ENCODE measurements at places on chromosomes 2 and 18.

GRCh38 chr2:224407241-224407701, 5.4 kb upstream of the FAM124B start:
- DNase-seq: no peak

- DNase-seq: no peak
These were observed 120.1 kb upstream of the SLC39A10 start for GRCh38 chr2:195536906-195537305.

DNA sequence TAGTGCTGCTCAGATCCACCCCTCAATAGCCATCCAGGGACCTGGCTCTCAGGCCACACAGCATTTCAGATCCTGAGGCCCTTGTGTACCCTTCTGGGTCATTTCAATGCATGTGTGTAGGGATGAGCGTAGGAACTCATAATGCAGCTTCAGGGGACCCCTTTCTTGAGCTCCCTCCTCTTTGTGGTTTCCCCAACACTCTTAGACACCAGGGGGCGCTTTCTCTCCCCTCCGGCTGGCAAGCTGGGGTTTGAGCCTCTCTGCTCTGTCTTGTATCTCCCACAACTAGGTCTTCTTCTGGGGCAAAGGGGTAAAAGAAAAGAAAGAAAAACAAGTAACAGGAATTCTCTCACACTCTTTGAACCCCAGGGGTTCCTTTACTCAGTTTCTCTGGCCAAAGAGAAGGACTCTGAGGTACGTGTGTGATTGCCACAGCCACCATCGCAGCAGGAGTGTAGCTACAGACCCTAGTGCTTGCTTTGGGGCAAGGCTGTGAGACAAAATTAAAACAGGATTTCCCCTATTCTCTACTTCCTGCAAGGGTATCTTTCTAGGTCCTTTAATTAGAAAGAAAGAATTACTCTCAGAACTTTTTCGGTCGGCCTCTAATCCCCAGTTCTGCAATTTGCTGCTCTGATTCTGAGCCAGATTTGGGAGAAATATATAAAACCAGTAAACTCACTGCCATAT, 38.0 kb downstream of the CABYR start:
- peak; percentile 22 for DNase-seq

DNA sequence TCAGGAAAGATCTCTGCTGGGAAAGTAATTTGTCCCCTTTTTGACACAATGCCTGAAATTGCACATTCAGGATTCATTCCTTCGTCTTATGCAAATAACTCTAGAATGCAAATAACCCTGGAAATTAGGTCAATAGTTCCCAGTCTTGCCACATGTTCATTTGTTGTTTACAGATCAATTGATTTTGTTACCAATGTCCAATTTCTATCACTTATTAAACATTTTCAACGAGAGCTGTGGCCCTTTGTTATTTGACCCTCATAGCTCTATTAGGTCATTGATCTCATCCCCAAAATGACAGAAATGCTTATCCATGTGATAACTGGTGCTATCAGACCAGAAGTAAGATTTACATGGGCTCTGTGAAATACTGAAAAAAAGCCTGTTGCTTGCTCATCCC, 275.3 kb upstream of the REG3G start:
- DNase-seq: no peak

DNA sequence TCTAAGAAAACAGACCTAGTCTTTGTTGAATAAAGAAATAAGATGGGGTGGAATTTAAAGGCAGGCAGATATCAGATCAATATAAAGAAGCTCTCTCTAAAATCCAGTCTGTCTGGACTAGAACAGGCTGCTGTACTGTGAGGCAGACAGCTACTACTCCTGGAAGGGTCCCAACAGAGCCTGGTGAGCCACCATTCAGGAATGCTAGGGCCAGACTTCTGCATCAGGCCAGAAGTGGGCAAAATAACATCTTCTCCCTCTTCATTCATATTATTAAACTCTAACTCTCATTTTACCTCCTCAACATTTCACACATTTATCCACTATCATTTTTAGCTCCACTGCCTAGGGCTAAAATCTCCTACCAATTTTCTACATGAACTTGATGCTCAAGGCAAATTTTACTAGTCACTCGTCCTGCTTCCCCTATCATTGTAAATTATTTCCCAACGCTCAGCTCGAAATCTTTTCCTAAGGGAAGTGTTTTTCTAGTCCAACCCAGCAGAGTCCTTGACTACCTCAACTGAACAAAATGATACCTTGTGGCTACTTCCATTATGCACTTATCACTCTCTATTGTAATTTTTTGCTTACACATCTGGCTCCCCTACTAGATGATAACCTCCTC, 45.2 kb upstream of the GLS start:
- no peak for DNase-seq

- peak; percentile 39 for DNase-seq
These were observed 13.2 kb downstream of the SERPINE2 start for GRCh38 chr2:224025874-224026273.

DNA sequence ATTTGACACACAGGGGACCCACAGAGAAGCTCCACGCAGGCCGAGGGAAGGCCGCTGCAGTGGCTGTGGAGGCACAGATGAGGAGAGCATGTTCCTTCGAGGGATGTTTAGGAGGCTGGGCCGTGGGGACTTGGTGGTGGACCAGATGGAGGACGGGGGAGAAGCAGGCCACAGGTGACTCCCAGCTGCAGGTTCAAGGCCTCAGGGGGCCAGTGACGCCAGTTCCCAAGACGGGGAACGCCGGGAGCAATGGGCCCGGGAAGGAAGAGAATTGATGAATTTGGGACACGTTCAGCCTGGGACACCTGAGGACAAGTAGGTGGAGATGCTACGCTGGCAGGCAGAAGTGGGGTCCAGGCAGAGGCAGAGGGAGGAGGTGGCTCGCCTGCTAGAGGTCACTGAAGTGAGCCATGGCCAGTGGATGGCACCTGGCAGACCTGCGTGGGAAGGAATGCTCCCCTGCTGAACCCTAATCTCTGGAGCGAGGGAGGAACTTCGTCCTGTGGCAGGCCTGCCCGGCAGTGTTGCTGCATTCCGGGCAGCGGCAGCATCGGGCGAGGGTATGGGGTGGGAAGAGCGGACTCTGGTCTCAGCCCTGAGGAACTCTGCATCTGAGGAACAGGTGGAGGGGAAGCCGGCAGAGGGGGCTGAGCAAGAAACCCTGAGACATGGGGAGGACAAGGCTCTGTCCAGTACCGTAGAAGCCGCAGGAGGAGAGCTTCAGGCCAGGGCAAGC, 25.2 kb upstream of the HPCAL1 start:
- DNase-seq: no peak

DNA sequence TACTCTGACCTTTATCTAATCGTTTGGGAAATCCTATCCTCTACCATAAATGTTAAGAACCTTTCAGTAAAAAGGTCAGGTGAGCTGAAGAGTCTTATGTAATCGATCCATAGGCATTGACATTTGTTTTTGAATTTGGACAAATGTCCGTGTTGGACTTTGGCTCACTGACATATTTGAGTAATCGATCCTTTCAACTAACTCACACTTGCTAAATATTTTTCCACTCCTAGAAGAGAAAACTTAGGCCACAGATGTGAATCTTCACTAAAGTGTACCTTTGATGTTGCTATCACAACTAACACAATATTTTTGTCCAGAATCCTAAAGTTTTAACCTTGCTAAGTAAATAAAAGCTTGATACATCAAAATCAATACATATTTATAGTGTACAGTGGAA, 89.5 kb downstream of the CCDC102B start:
- no peak for DNase-seq

GRCh38 chr2:69715964-69716363, 26.0 kb upstream of the ANXA4 start:
- no peak for DNase-seq

All from CD8-positive, alpha-beta T cell (primary cell).